ENCODE measurements at places on chromosomes 13 and 19.

GRCh38 chr19:55554741-55555152 is 9.4 kb upstream of the SBK3 start:
- DNase-seq = no peak

DNA sequence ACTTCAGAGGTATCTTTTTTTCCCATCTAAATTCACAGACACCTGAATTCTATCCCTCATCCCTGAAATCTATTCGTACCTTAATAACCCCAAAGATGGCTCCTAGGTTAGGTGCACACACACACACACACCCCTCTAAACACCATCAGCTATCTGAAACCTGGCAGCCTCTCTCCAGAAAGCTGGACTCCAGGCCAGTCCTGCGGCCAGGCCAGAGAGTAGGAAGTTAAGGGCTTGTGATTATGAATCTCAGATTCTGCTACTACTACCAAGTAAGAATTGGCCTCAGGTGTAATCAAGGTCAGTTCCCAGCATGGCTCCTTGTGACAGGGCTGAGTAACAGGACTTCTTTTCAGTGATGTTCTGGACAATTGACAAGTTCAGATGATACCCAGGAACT is 244.2 kb upstream of the SERP2 start:
- no peak for DNase-seq

GRCh38 chr13:41053384-41053826 is 7.9 kb upstream of the WBP4 start:
- DNase-seq = no peak

GRCh38 chr13:48491423-48492095 is 41.3 kb downstream of the RCBTB2 start:
- DNase-seq = no peak

- no peak for DNase-seq
Measured at GRCh38 chr13:113969311-113969972, 4.4 kb downstream of the C13orf46 start.

DNA sequence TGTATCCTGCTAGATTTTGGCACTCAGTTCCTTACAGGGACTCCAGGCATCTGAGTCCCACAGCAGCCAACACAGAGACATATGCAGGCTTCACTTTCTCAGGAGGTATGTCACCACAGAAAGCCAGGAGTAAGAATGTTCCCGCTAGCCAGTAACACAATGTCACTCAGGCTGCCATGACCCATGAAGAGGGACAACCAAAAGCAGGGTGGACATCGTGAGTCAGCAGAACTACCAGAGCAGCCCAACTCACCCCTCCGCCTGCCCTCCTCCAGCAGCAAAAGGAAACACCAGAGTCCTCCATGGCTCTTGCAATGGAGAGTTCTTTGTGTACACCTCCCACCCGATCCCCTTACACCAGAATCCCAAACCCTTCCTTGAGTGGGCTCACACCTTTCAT is 95.4 kb downstream of the CRYL1 start:
- no peak for DNase-seq

GRCh38 chr13:99796175-99796819 is 175.3 kb downstream of the ZIC5 start:
- peak; percentile 66 for DNase-seq

DNA sequence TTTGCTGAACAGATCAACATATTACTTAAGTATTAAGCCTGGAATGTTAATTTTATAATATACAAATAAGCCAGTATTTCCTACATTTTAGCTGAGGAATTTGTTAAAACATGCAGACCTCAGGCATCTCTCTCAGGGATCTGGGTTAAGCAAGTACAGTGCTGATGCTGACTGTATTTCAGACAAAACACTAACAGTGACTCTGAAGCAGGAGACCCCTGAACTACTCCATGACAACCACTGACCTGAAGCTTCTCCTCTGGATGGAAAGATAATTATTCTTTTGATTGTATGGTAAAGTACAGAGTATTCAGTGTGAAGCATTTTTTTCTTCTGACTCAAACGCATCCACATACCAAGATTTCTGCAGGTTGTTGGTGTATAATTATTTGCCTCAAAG is 680.8 kb downstream of the LIG4 start:
- no peak for DNase-seq

- DNase-seq = no peak
Measured at GRCh38 chr13:101512650-101513049, 60.2 kb downstream of the ITGBL1 start.
